ENCODE measurements at places on chromosomes 16 and 17. TPM values are rescaled to one million over a fixed set of nuclear protein-coding genes. Genes with fewer than 3 reads are reported as not detected.

DNA sequence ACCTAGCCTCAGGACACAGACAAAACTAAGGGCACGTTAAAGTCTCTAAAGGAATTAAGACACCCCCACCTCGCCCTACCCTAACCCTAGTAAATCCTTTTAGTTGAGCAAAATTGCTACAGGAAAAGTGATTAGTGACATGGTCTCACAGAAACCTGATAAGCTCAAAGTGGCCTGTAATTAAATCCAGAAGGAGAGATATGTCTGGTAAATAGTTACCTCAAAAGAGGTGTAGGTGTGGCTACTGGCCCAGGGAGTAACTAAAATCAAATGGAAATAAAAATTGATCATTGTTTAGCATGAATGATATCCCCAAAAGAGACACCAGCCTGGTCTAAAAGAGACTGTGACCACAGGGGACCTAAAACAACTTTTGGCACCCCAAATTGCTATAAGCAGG is 168.3 kb downstream of the SLC39A11 start:
- DNase-seq: no peak

The SLFN14 gene
- not detected for total RNA-seq

DNA sequence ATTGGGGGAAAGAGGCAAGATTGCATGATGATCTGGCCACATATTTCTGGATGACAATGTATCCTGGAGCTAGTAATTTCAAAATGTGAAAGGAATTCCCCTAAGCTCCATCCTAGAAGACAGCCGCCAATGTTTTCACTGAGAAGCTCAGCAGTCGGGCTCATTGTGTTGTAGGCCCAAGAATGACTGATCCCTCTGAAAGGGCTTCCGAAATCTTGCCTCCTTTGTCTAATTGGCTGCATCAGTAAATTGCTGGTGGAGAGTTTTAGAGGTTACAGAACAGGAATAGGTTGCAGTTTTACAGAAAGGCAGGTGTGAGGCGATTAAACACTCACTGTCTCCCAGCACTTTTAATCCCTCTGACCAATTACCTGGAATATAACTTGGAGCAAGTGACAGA is 464.1 kb upstream of the SALL1 start:
- no peak for DNase-seq

DNA sequence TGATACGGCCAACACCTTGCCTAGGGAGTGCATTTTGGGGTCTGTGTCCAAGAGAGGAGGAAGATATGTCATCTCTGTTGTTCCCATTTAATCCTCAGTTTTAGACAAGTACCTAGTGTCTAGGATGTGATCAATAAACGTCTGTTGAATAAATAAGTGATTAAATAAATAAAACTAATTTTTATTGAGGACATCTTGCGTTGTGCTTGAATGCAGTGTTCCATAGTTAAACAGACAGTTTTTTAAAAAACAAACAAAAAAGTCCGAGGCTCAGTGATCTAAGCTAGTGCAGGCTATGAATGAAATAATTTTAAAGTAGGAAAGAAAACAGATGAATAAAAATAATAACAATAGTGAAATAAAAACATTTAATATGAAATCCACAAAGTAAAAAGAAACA is 283.0 kb upstream of the MAF start:
- no peak for DNase-seq

DNA sequence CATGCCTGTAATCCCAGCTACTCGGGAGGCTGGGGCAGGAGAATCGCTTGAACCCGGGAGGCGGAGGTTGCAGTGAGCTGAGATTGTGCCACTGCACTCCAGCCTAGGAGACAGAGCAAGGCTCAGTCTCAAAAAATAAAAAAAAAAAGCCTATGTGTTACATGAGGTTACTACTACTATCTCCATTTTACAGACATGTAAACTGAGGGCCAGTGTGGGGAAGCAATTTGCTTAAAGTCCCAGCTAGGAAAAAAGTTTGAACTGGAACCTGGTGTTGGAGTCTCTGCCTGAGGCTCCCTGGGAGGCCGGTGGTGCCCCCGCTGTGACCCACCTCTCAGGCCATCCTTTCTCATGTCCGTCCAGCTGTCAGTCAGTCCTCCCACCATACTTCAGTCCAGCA is 4.5 kb downstream of the SLC13A2 start:
- no peak for DNase-seq

The IL21R gene
- total RNA-seq: 0.29 TPM

- no peak for DNase-seq
Observed at GRCh38 chr16:71777329-71777728, 31.3 kb downstream of the AP1G1 start.

The NOD2 gene
- total RNA-seq: 0.12 TPM

DNA sequence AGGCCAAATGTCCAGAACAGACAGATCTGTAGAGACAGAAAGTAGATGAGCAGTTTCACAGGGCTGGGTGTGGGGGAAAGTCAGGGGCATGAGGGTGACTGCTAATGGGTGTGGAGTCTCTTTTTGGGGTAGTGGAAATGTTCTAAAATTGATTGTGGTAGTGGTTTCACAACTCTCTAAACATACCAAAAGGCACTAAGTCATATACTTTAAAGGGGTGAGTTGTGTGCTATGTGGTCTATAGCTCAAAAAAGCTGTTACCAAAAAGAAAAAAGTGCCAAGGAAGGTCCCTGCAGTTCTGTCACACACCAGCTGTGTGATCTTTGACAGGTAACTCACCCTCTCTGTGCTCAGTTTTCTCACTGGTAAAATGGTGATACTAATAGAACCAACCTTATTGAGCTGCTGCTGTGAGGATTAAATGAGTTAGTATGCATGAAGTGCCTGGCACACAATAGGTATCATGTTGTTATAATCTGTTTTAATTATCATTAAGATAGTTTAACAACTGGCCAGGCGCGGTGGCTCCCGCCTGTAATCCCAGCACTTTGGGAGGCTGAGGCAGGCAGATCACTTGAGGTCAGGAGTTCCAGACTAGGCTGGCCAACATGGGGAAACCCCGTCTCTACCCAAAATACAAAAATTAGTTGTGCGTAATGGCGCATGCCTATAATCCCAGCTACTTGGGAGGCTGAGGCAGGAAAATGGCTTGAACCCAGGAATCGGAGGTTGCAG is 10.3 kb downstream of the ITGAX start:
- no peak for DNase-seq

DNA sequence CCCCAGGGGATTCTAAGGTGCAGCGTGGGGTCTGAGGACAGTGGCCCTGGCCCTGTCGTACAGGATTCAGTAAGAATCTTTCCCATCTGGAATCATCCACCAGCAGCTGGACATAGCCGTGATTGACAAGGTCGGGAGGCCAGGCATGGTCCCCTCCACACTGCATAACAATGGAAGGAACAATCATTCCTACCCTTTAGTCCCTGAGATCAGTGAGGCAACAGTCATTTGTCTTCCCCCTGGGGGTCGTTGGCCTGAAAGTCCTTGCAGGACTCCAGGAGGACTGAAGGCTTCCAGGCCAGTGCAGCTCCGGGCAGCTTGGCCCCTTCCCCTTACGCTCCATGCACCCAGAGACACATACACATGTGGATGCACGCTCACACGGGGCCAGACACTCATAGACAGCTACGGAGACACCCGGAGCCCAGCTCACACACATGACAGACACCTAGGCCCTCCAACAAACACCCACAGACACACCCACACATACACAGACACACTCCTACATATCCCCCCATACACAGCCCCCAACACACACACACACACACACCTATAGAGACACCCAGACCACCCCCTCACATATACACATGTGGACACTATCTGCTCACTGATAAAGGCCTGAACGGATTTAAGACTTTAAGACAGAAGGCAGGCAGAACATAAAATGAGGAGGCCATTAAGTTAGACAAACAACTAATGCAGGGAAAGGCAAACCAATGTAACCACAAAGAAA is 42.9 kb downstream of the LITAF start:
- DNase-seq: no peak

DNA sequence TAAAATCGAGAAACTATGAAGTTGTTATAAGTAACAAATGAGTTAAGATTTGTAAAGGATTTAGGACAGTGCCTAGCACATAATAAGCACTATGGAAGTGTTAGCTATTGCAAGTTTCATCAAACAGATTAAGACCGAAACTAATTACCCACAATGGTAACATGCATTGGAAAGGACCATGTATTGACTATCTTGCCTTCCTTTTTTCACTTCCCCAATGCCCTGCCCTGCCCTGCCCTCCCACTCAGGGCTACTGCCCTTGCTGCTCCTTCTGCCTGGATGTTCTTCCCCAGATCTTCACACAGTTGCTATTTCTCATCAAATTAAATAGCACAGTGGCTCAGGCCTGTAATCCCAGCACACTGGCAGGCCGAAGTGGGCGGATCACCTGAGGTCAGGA is 202.1 kb upstream of the PSMD7 start:
- no peak for DNase-seq

GRCh38 chr16:58452640-58453039 is 47.3 kb upstream of the NDRG4 start:
- DNase-seq: no peak

The PLA2G10 gene
- total RNA-seq: 1.3 TPM

DNA sequence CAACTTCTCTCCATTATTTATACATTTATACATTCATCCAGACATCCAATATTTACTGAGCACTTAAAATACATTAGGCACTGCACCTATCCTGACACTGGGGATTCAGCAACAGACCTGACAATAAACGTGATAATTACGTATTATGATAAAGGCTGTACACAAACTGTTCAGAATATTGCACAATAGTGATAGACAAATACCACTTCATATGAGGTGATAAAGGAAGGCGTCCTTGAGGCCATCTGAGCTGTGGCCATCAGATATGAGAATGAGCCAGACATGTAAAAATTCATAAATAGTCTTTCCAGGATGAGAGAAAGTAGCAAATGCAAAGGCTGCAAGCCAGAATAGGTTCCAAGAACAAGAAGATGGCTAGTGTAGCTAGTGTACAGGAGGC is 8.6 kb downstream of the USP32 start:
- no peak for DNase-seq

GRCh38 chr16:47916266-47916665 is 239.5 kb downstream of the ABCC12 start:
- DNase-seq: no peak

DNA sequence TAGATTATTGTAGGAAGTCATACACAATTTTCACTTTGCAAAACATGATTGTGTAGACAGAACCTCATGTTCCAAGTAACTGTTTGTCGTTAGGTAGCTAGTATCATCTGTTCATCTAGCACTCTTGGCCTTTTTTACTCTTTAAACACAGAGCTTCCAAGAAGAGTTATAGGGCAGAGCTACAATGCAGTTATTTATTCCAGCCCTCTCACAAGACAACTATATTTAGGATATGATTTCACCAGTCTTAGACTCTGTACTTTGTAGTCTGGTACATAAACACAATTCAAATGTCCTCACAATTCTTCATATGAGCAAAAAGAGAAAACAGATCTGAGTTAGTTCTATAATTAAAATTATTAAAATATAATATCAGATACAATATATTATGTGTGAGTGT is 37.9 kb downstream of the KCNJ2 start:
- DNase-seq: no peak

GRCh38 chr16:5793556-5793955 is 696.0 kb upstream of the EEF2KMT start:
- no peak for DNase-seq

All from type B pancreatic cell (in vitro differentiated cells).